Activated naive CD4-positive, alpha-beta T cell treated with anti-CD3 and anti-CD28 coated beads, Interleukin-2, amount 10 ng/mL, durations not matched to agents 5 hours and 36 hours (primary cell): ENCODE measurements at places on chromosomes 7 and 10. TPM values are rescaled to one million over a fixed set of nuclear protein-coding genes. Genes with fewer than 3 reads are reported as not detected.

Gene TMEM196
- not detected for total RNA-seq

Gene JCAD
- 0.35 TPM for total RNA-seq

Gene HOXA11
- not detected for total RNA-seq

Gene SPDYE5
- total RNA-seq = 0.13 TPM

Gene CADPS2
- not detected for total RNA-seq

Gene EPHA1
- 13.4 TPM for total RNA-seq

Gene GIMAP6
- 118 TPM for total RNA-seq

Gene MMD2
- total RNA-seq = not detected
